AG09319 (cell line): ENCODE measurements at places on chromosomes 7 and 10.
A peak's percentile ranks its signal among the peaks of the same experiment; 100 is the strongest.

GRCh38 chr10:36026081-36026480 lies 384.0 kb upstream of the FZD8 start:
- DNase-seq, result no peak

DNA sequence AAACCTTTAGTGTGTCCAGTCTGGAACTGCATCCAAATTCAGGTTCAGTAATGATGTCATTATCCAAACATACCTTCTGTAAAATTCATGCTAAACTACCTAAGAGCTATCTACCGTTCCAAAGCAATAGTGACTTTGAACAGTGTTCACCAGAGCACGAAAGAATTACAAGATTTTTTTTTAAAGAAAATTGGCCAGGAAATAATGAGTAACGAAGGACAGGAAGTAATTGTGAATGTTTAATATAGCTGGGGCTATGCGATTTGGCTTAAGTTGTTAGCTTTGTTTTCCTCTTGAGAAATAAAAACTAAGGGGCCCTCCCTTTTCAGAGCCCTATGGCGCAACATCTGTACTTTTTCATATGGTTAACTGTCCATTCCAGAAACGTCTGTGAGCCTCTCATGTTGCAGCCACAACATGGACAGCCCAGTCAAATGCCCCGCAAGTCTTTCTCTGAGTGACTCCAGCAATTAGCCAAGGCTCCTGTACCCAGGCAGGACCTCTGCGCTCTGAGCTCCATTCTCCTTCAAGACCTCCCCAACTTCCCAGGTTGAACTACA lies 694 bp upstream of the FAS start:
- DNase-seq, result peak; percentile 89

DNA sequence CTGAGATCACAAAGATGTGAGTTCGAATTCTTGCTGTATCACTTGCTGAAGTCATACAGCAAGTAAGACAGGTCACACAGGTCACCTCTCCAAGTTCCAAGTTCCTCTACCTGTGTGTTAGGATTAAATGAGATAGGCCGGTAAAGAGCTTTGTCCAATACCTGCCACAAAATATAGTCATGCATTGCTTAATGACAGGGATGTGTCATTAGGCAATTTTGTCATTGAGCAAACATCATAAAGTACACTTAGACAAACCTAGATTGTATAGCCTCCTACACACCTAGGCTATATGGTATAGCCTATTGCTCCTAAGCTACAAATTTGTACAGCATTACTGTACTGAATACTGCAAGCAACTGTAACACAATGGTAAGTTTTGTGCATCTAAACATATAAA lies 469.4 kb downstream of the KCNMA1 start:
- DNase-seq, result no peak

- no peak for DNase-seq
Measured at GRCh38 chr10:122173337-122173736, 97.8 kb upstream of the BTBD16 start.

GRCh38 chr10:107653832-107654287 lies 489.4 kb upstream of the SORCS1 start:
- peak; percentile 27 for DNase-seq

- DNase-seq, result no peak
Measured at GRCh38 chr7:80686576-80686975, 48.1 kb downstream of the CD36 start.

GRCh38 chr7:40882071-40882658 lies 747.4 kb downstream of the SUGCT start:
- DNase-seq, result no peak

GRCh38 chr10:58164517-58164916 lies 103.2 kb downstream of the IPMK start:
- no peak for DNase-seq

DNA sequence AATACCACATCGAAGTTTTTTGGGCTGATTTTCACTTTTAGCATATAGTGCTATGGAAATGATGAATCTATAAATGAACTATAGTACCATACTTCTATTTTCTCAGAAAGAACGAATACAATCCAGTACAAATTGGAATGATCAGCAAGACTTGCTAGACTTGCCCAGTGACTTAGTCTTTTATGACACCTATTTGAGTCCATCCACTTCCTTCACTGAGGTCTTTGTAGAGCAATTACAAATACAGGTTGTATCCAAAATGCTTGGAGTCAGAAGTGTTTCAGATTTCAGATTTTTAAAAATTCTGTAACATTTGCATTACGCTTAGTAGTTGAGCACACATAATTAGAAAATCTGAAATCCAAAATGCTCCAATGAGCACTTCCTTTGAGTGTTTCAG lies 104.3 kb downstream of the NRBF2 start:
- no peak for DNase-seq

GRCh38 chr7:94276795-94277194 lies 117.9 kb upstream of the COL1A2 start:
- peak; percentile 43 for DNase-seq
